Stimulated activated CD4-positive, alpha-beta T cell treated with anti-CD3 and anti-CD28 coated beads, Interleukin-12 subunit alpha, Interleukin-12 subunit beta, amount 100 ng/mL, for 24 hours (primary cell): ENCODE measurements at places on chromosomes 6 and 20.
A peak's percentile ranks its signal among the peaks of the same experiment; 100 is the strongest.

GRCh38 chr20:653110-653589 lies at the start of gene SRXN1:
Gene SRXN1, minus strand, starts transcription at chr20:653200. Its CDS starts 15 bp downstream, at chr20:653185.
- DNase-seq: peak; percentile 75

- DNase-seq: no peak
Measured at GRCh38 chr20:3766422-3767109, 987 bp downstream of the ADISSP start.

DNA sequence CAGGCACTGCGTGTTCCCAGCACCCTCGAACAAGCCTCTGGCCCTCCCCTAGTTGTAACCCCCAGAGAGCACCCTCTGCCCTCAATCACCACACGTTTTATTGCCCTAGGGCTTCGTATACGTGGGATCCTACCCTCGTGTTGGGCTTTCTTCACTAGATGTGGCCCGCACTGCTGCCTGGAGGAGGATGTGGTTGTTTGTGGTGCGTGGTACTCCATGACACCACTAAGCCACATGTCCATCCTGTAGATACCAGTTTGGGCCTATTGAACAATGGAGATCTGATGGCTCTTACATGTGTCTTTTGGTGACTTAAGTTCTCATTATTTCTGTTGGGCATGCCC lies 17.0 kb downstream of the SLC2A4RG start:
- DNase-seq: no peak

GRCh38 chr6:127391094-127391953 lies 47.9 kb upstream of the ECHDC1 start:
- DNase-seq: no peak

DNA sequence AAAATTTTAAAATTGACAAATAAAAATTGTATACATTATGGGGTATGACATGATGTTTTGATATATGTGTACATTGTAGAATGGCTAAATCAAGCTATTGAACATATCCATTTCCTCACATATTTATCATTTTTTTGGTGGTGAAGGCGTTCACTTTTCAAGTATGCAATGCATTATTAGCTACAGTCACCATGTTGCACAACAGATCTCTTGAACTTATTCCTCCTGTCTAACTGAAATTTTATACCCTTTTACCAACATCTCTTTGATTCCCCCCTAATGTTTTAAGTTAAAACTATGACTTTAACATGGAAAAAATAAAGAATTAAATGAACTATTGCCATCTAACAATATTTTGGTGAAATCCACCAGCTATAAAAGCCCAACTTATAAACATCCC lies 65.2 kb upstream of the UST start:
- DNase-seq: no peak

- DNase-seq: no peak
Measured at GRCh38 chr20:56636716-56637115, 7.6 kb downstream of the TFAP2C start.

- DNase-seq: no peak
Measured at GRCh38 chr20:57498425-57499400, 26.2 kb downstream of the CTCFL start.

DNA sequence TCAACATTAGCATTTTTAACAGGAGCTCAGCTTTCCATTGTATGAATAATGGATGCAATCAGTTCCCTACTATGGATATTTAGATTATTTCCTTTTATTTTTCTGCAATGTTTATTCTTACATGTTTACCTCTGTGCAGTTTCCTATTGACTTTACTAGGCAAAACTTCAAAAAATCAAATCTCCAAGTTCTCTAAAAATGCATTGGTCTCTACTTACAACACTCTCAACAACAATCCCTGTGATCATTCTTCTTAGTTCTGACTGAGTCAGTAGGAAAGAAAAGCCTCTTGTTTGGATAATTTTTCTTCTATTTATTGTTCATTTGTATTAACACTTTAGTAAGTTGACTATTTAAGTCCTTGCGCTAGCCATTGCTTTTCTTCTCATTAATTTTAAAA lies 126.1 kb downstream of the KIF13A start:
- DNase-seq: no peak

GRCh38 chr20:8790442-8791074 lies 278.3 kb upstream of the PLCB4 start:
- DNase-seq: no peak

GRCh38 chr20:771741-772464 lies 3.6 kb upstream of the SLC52A3 start:
- DNase-seq: no peak

GRCh38 chr6:95948324-95948723 lies 67.5 kb upstream of the FUT9 start:
- no peak for DNase-seq

- no peak for DNase-seq
Measured at GRCh38 chr20:39800111-39800510, 838.0 kb downstream of the DHX35 start.

GRCh38 chr20:10641467-10641866 lies 32.3 kb downstream of the JAG1 start:
- no peak for DNase-seq

- DNase-seq: no peak
Measured at GRCh38 chr6:118896339-118897136, 2.6 kb downstream of the ASF1A start.

GRCh38 chr20:8423482-8423881 lies 291.4 kb downstream of the PLCB1 start:
- DNase-seq: no peak

DNA sequence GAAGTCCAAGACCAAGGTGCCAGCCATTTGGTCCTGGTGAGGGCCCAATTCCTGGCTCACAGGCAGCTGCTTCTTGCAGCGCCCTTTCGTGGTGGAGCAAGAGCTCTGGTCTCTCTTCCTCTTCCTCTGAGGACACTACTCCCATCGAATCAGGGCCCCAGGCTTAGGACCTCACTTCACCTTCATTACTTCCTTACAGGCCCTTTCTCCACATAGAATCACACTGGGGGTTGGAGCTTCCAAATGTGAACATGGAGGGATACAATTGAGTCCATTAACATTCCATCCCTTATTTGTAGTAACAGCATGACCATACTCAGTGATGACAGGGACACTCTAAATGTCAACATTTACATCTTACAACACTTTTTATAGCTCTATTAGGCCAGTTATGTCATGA lies 2.3 kb downstream of the RAMACL start:
- DNase-seq: no peak

GRCh38 chr6:130834482-130835251 lies 7.5 kb downstream of the SMLR1 start:
- DNase-seq: no peak

DNA sequence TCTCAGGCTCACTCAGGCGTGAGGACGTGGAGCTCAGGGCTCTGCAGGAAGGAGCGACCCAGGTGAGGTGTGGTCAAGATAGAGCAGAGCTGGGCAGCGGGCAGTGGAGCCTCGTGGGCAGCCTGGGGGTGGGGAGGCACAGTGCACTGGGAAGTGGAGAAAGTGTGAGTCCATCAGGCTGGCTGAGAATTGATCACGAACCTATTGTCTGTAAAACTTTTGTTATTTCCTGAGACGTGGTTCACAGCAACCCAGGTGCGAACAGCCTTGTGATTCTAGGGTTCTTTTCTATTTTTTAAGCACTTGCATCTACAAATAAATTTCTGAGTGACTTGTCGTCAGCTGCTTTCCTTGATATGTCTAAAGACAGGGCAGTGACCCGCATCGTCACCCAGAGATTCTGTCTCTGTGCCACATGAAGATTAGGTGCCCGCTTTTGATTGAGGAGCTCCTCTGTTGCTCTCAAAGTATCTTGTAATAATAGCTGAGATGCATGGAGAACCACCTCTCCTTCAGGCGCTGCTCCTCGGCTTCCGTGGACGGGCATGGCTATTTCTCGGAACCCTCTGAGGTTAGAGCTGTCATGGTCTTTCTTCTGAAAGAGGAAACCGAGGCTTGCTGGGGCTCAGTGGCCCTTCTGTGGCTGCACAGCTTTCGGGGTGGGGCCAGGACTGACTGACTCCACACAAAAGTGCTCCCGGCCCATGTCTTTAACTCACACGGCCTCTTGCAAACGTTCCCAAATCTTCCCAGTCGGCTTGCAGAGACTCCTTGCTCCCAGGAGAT lies 662 bp upstream of the CCR6 start:
- DNase-seq: no peak

- no peak for DNase-seq
Measured at GRCh38 chr6:160032538-160032937, 63.7 kb downstream of the IGF2R start.

DNA sequence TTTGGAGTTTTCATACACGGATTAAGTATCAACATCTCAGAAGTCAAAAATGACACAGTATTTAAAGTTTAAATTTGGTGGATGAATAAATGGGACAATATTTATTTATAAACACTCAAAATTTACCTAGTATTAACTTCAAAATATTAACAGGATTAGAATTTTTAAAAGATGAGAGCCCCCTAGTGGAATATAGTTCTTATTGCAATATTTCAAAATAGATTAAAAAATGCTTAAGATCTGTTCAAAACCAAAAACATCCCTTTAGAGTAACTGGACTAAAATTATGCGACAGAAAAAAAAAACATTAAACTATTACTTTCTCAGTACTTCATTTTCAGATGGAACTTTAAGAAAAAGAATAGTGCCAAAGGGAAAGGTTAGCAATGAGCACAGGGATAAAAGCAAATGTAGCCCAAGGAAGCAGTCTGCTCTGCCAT lies 56.6 kb downstream of the SNX14 start:
- no peak for DNase-seq

DNA sequence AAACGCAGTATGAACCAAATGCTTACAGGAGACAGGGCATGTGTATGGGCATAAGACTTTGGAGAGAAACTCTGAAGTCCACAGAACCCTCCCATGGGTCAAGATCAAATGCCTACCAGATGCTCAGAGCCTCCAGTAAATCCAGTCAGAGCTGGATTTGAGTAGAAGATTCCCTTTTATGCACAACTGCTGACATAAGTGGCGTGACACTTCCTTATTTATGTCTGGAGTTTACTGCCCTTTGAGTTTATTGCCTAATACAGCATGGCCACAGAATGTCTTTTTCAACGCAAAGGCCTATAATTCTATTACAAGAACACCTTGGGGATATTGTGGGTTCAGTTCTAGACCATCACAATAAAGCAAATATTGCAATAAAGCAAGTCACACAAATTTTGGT lies 220.0 kb upstream of the FOXQ1 start:
- DNase-seq: no peak
